ENCODE measurements at places on chromosomes 2 and 18.

- DNase-seq: no peak
These were observed 4.9 kb upstream of the TAF1B start for GRCh38 chr2:9838391-9838790.

DNA sequence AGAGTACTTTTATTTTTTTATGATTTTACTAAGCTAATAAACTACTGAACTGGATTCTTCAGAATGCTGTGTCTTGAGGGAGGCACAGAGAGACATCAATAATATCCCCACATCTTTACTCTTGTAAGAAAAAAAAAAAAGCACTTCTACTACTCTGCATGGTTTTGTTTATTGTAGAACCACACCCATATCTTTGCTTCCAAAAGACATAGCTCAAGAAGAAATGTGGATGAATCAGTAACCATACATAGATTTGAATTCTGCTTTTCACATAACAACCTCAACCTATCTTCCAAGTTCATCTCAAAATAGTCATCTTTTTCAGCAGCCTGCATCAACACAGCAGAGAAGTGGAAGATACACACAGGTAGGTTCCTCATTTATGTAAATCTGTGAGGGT is 12.2 kb upstream of the COL5A2 start:
- no peak for DNase-seq

- no peak for DNase-seq
These were observed 144.1 kb upstream of the ZNF236 start for GRCh38 chr18:76678248-76678647.

DNA sequence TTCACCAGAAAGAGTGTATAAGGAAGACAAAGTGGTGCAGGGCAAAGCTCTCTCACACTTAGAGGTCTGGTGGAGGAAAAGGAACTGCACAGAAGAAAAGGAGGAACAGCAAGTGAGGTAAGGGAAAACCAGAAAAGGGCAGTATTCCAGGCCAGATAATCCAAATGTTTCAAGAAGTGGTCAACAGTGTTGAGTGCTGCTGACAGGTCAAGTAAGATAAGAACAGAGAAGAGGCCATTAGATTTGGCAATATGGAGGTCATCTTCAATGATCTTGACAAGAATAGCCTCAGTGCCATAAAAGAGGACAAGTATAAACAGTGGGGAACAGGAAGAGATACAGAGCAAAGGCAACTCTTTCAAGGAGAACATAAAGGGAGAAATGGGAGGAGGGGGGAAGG is 15.0 kb downstream of the ADD2 start:
- no peak for DNase-seq

- DNase-seq: no peak
These were observed 38.1 kb upstream of the TGIF1 start for GRCh38 chr18:3411854-3412268.

- DNase-seq: no peak
These were observed 185.3 kb downstream of the PRKCE start for GRCh38 chr2:45836740-45837139.

DNA sequence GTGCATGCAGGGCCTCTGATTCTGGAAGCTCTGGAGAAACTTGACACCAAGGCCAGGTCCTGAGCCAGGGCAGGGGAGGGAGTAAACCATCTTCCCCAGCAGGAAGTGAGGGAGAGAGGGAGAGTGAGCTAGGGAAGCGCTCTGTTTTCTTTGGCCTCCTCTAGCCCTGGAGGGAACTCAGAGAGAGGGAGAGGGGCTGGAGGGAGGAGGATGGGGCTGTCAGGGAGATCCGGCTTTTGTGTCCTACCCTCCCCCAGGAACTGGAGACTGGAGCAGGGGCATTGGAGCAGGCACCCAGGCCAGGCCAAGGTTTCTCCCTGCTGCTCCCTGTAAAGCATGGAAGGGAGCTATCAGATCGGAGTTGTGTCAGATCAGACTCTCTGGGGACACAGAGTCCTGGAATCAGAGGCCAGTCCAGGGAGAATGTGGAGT is 22.7 kb upstream of the PKDCC start:
- DNase-seq: no peak

- DNase-seq: no peak
These were observed 12.3 kb upstream of the RESP18 start for GRCh38 chr2:219344751-219345430.

- DNase-seq: no peak
These were observed 44.6 kb downstream of the TGIF1 start for GRCh38 chr18:3494569-3494968.

GRCh38 chr2:148257276-148257675 is 236.4 kb downstream of the MBD5 start:
- no peak for DNase-seq

DNA sequence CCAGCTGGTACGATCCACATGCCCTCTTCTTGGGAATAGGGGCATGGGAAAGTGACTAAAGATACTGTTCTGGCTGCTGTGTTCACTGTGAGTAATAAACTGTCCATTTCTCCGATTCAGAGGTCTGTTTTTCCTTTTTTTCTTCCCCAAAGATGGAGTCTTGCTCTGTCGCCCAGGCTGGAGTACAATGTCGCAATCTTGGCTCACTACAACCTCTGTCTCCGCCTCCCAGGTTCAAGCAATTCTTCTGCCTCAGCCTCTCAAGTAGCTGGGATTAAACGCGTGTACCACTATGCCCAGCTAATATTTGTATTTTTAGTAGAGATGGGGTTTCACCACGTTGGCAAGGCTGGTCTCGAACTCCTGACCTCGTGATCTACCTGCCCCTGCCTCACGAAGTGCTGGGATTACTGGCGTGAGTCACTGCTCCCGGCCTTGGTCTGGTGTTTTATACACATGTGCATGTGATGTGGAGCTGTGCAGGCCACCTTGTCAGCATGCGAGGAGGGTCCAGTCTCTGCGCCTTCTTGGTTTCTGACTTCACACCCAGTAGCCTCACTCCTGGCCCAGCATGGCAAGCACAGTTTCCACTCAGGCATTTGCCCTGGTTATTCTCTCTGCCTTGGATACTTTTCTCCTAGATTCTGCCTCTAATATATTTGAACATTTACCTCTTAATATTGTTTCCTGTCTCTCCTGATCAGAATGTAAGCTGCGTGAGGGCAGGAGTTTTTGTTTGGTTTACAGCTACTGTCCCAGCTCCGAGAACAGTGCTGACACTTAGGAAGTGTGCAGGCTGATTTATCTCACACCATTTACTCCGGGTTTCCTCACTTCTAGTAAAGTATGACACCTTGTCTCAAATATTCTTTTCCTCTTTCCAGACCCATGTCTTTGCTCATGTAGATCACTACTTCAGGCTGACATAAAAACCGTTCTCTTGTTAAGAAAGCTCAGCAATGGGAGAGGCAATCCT is 19.7 kb downstream of the PTPN18 start:
- no peak for DNase-seq

DNA sequence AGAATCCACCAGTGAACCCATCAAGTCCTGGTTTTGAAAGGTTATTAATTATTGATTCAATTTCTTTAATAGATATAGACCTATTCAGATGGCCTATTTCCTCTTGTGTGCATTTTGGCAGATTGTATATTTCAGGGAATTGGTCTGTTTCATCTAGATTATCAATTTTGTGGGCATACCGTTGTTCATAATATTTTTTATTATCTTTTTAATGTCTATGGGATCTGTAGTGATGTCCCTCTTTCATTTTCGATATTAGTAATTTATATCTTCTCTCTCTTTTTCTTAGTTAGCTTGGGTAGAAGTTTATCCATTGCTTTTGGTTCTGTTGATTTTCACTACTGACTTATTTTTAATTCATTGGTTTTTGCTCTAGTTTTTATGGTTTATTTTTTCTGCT is 39.9 kb upstream of the TANC1 start:
- no peak for DNase-seq

DNA sequence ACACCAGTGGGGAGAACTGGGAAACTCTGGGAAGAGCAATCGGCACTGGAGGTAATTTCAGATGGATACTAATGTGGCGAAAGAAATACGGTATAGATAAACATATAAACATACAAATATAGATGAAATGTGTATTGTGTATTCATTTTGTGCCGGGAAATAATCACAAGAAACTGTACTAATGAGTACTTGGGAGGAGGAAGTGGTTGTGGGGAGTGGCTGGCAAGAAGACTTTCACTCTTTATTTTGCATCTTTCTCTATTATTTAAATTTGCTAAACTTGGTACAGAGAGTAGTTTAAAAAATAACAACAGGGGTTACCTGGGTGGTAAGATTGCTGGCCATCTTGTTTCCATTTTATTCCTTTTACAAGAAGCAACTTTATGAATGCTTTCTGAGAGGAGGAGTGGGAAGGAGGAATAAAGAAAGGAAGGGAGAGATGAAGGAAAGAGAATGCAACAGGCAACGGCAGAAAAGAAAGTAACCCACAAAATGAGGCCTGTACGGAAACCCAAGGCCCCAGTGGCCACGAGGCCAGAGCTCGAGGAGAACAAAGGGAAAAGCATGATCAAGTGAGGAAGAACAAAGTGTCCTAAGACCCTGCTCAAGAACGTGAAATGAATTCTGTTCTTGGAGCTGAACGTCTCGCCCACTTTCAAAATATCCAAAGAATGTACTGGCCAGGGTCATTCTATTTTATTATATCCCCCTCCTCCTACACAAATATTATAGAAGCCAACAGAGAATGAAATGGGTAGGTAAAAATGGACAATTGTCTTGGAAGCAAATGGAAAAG is 45.2 kb downstream of the FAM178B start:
- no peak for DNase-seq

DNA sequence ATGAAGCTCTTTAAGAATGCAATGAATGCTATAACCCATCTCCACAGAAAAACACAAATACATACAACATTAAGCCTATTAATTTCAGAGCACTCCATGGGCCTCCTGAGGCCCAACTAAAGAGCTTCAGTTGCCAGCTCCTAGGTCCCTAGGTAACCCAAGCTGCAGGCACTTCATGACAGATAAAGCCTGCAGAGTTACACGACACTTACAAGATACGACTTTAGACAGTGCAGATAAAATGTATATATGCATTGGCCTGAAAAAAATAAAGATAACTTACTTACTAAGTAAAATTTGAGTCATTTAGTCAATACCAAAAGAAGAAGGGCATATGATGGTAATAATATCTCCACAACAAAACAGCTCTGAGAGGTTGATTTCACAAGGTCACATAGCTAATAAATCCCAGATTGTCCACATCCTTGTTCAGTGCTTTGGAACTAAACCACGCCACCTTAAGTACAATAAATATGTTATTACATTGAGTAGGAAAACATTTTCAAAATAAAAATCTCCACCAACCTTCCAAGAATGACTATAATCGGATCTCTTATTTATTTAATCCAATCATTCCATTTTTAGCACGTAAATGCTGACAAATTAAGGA is 3.4 kb downstream of the MAP4K3 start:
- no peak for DNase-seq
